ENCODE measurements at places on chromosomes 3 and 15. TPM values are rescaled to one million over a fixed set of nuclear protein-coding genes. Genes with fewer than 3 reads are reported as not detected.

DNA sequence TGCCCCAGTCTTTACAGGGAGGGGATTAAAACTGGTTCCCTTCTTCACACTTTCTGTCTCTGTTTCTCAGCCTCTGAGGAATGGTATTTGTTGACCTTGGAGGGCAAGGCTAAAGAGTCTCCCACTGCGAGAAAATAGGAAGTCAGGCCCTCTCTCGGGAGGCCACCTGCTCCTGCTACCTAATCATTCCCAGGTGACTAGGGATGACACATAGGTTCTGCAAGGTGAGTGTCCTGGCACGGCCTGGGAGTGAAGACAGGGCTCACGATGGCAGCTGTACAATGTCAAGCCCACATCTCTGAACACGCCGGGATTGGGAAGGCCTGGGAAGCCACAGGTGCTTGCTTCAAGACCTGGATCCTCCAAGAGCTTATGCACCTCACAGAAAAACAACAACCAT is 314.2 kb downstream of the NTRK3 start:
- no peak for DNase-seq

- DNase-seq = no peak
These were observed 89.1 kb downstream of the GOLIM4 start for GRCh38 chr3:168006584-168006983.

DNA sequence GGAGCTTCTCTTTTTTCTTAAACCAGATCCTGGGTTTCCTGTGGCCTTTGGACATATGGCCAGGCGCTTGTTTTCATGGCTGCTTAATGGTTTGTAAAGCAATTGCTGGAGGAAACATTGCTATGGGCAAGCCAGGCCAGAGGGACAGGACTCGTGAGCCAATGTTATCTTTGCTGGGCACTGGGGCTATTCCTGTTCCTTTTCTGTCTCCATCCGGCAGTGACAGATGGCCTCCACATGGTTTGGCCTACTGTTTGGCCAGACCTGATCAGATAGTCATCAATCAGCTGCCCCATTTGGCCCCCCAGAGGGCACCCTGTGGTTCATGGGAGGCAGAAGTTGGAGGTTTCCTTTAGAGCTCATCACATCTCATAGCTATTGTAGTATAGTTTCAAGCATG is 326.1 kb upstream of the ROPN1 start:
- no peak for DNase-seq

GRCh38 chr15:85497172-85497569 is 116.8 kb downstream of the AKAP13 start:
- no peak for DNase-seq

RABL3 gene
- 22.5 TPM for polyA plus RNA-seq

GRCh38 chr3:43676441-43676840 is 14.3 kb upstream of the ABHD5 start:
- DNase-seq = no peak

Measured in renal pelvis (tissue), 12 donors.